ENCODE measurements at places on chromosomes 7 and 10.

- no peak for DNase-seq
Observed at GRCh38 chr10:93475871-93476270, 6.3 kb downstream of the MYOF start.

DNA sequence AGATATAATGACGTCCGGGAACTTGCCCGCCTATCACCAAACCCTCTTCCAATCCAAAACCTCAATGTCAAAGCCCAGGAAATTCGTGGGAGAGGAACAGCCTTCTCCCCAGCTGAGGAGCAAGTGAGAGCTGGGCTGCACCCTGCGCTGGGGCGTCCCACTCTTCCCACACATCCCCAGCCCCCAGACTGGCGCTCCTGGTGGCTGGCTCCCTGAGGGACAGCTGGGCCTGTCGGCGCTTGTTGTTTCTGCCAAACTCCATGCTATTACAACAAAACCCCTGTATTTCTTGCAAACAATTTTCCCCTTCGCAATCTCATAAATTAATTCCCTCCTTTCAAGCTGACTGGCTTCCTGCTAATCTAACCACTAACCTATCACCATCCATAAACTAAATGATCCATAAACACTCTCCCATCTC lies 53.0 kb downstream of the GRID1 start:
- no peak for DNase-seq

DNA sequence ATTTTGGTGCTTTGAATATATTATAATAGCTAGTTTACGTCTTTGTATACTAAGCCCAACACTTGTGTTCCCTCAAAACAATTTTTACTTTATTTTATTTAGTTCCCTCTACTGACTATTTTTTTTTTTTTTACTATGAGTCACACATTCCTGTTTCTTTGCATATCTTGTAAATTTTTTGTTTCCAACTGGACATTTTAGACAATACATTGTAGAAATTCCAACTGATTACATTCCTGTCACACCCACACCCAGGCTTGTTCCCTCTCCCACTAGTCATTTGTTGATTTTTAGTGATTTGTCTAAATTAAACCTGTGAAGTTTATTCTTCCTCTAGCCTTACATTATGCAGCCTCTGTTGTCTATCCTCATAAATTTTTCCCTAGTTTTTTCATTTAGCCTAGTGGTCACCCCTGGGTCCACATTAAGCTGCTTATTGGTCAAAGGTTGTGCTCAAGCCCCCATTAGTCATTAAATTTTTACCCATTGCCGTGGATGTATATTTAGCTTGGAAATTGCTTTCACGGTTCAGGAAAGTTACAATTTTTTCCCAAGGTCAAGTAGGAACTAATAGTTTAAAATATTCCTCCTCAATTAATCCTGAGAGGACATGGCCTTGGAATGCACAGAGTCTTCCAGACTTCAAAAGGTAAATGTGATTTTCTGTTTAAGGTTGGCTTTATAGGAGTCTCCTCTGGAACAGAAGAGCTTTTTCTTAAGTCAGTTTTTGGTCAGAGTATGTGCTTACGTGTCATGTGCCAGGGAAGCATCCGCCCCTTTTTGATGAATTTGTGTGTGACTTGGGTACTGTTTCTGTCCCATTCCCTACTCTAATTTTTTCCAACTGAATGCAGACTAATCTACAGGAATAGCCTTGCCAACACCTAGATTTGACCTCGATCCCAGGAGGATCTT lies 207.6 kb upstream of the TMEM72 start:
- no peak for DNase-seq

- peak; percentile 18 for DNase-seq
Observed at GRCh38 chr7:93178213-93178612, 30.0 kb upstream of the SAMD9L start.

DNA sequence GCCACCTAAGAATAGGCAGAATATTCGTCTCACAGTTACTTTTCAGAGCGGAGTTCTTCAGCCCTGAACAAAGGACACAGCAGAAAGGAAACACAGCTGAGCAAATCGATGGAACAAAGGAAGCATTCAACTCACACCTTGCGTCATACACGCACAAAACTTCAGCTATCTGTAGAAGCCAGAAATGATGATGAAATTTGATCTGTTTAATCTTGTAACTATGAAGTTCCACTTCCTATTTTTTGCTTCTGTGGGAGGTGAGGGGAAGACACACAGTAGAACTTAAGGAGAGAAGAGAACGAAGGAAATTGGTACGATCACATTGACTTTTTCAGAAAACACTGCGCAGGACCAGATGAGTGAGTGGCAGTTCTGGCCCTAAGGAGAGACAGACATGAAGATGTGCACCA lies 26.2 kb downstream of the FAM171A1 start:
- DNase-seq: no peak

All from NCI-H1092 (cell line).